ENCODE measurements at places on chromosomes 11 and 22.

DNA sequence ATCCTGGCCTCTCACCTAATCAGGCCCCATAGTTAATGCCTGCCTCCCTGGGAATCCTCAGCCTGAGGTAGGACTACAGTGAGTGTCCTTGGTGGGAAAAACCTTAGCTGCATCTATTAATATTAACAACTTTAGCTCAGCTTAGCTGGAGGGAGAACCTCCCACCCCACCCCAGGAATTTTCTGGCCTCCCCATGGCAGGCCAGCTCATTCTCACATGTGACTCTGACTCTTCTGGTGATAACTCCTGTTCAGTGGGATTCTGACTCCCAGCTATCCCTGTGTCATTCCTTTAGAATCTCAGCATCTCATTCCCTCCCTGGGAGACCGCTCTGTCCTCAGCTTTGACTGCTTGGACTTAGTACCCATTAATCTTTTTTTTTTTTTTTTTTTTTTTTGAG lies 14.5 kb downstream of the ART5 start:
- no peak for DNase-seq

DNA sequence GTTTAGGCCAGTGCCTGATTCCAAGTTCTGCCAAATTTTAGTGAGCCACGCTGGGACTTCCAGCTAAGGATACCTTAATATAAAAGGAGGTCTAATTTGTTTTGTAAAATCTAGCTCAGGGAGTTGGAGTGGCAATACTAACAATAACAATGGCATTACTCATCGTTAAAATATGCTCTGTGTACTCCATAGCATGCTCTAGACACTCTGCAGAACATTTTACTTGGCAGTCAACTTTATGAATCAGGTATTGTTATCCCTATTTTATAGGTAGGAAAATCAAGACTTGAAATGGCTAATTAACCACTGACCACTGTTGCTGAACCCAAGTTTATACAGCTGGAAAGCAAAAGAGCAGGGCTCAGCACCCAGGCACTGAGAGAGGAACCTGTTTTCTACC lies 485.0 kb upstream of the KIRREL3 start:
- no peak for DNase-seq

DNA sequence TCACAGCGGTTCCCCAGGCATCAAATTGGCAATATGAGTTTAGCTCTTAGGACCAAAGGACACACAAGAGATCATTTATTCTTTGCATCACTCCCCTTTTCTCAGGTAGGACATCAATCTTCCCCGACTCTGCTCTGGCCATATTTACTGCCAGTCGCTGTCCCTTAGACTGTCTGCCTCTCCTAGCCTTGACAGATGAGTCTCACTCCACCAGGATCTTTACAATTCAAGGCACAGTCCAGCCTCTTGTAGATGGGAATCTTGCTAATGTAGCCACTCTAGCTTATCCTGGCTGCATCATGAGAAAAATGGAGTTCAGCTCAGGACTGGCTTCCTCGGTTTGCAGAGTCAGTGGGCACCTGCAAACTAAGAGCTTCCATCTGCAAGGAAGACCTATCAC lies 915.2 kb downstream of the NTM start:
- DNase-seq = no peak

DNA sequence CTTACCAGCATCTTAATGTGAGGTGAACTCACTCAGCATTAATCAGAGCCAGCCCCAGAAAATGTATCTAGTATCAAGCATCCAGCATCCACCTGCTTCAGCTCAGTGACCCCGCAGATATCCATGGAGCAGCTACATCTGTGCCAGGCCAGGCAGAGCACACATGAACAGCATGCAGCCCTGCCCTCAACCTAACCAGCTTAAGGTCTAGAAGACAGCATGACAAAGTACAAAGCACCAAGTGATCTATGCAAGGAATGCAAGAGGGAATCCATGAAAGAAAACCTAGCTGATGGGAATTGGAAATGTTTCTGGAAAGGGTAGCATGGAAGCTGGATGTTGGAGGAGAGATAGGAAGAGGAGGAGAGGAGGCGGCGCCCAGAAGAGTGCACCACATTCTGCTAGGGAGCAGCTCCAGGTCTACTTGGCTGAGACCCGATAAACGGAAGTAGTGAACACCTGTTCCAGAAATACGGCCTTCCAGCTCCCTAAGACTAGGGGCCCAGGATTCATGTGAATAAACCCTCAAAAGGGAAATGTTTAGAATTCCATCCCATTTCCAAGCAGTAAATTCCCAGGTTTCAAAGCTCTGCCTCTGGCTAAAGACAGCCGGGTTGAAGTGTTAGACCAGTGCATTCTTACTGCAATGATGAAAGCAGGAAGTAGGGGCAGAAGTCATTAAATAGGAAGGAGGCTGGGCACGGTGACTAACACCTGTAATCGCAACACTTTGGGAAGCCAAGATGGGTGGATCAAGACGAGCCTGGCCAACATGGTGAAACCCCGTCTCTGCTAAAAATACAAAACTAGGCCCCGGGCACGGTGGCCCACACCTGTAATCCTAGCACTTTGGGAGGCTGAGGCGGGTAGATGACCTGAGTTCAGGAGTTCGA lies 23.5 kb upstream of the L3MBTL2 start:
- no peak for DNase-seq

- no peak for DNase-seq
Observed at GRCh38 chr11:87212891-87213290, 175.2 kb downstream of the TMEM135 start.

GRCh38 chr11:106101819-106102218 lies 24.4 kb downstream of the AASDHPPT start:
- DNase-seq = no peak

DNA sequence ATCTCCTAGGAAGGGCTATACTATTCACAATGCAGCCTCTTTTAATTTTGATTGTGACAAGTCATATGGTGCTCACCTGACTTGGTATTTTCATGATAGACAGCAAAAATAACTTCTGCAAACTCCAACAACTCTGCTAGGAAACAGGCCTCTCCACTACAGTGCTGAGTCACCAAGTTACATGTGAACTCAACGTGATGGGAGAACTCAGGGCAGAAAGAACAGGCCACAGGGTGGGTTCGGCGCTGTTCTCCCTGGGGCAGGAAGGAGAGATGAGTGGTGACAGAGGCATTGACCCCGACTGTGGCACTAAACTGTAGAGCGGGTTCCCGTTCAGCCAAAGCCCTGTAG lies 76.6 kb upstream of the UCP3 start:
- DNase-seq = no peak

GRCh38 chr11:103988595-103988969 lies 47.9 kb upstream of the DDI1 start:
- DNase-seq = no peak

GRCh38 chr22:23606204-23607131 lies 25.7 kb downstream of the DRICH1 start:
- no peak for DNase-seq

DNA sequence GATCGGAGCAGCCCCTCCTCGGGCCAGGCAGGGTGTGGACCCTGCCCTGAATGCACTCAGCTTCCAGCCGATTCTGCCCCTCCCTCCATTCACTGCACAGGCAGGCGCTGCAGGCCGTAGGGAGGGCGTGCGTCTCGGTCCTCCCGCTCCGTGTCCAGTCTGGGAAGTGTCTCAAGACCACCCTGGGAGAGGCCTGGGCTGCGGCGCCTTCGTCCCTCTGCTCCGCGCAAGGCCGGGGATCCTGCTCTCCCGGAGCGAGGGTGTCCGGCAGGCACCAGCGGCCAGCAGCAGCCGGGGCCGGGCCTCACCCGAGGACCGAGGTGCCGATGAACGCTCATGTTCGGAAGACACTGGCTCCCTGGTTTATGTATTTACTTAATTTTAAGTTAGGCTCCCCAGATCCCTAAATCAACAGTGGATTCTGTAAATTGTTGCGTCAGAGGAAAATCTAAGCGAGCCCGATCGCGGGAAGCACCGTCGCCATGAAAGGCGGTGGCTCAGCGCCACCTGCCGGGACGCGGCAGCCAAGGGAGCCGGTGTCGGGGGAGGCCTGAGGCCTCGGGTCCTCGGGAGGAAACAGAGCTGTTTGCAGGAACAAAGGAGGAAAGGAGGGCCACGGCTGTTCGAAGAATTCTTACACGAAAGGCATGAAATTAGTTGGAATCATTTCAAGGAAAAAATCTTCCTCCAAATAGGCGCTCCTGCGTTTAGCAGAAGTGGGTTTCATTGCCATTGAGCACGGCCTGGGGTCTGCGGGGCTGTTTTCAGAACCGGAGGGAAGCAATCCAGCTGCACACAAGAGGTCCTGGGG lies 195.3 kb downstream of the BRD1 start:
- peak; percentile 13 for DNase-seq

- no peak for DNase-seq
Observed at GRCh38 chr11:42239188-42239587, 779.7 kb upstream of the LRRC4C start.

DNA sequence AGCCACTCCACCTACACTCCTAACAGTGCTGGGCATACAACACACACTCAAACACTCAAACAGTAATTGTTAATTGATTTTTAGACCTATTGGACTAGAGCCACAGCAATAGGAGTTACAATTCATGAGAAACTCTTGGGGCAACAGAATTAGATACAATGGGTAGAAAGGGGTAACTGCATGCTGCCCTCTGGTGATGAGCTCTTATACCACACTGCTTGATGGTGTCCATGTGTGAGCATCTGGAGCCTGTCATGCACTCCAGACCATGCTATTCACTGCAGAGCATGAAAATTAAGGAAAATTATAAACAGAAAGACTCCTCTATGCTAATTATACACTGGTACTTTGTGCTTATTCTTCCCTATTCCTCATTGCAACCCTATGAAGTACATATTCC lies 975.5 kb upstream of the CCDC90B start:
- DNase-seq = no peak

GRCh38 chr22:35257002-35257320 lies 332 bp upstream of the HMGXB4 start:
- DNase-seq = no peak

GRCh38 chr11:118827118-118827517 lies 36.2 kb upstream of the DDX6 start:
- no peak for DNase-seq

- DNase-seq = no peak
Observed at GRCh38 chr11:79062814-79063762, 377.7 kb downstream of the TENM4 start.

GRCh38 chr22:32476281-32477195 lies 1.9 kb downstream of the FBXO7 start:
- no peak for DNase-seq

DNA sequence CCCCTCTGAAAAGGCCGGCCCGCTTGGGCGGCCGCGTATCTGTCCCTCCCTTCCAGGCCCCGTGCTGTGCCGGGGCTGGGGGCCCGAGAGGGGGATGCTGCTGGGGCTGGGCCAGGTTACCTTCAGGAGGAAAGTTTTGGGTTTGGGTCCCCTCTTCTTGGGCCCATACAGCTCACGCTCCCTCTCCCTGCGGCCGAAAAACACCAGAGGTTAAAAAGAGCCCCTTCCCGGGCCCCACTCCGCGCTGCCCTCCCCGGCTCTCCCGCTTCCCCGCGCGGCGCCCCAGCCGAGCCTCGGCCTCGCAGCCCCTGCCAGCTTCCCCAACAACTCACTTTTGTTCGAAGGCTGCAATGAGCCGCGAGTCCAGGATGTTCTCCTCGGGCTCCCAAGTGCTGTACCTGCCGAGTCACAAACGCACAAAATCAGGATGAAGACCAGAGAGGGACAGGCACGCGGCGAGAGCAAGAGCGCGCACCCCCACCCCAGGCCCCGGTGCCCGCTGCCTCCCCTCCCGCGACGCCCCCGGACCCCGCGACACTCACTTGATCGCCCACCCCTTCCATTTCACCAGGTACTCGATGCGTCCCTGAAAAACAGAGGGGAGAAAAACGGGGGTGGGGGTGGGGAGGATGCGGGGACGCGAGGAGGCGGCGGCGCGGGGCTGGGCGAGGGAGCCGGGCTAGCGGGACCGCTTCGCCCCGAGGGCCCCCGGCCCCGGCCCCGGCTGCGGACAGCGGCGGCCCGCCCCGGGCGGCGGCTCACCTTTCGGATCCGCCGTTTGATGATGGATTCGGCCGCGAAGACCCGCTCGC lies 450 bp downstream of the CBX6 start:
- DNase-seq = peak; percentile 45

GRCh38 chr11:95496901-95497300 lies 265.9 kb upstream of the SESN3 start:
- DNase-seq = no peak

Measured in activated CD4-positive, alpha-beta memory T cell treated with anti-CD3 and anti-CD28 coated beads for 36 hours (primary cell).